Heart left ventricle (tissue), 16 donors: ENCODE measurements at places on chromosomes 6 and 20. TPM values are rescaled to one million over a fixed set of nuclear protein-coding genes. Genes with fewer than 3 reads are reported as not detected.

The FAM210B gene
- total RNA-seq: 57.2 TPM

The UBE2C gene
- 16.9 TPM for total RNA-seq

The SNRPB gene
- 60.4 TPM for total RNA-seq

The RANBP9 gene
- 39.7 TPM for total RNA-seq

The KIAA1755 gene
- total RNA-seq: 5.2 TPM

The POU5F1 gene
- total RNA-seq: 1.3 TPM

The CD93 gene
- total RNA-seq: 45.8 TPM

The WFDC10B gene
- total RNA-seq: not detected

The MDFI gene
- total RNA-seq: 2.4 TPM

The MOG gene
- total RNA-seq: 6.8 TPM

The MCM3 gene
- 32.1 TPM for total RNA-seq

The MEI4 gene
- total RNA-seq: 0.36 TPM

DNA sequence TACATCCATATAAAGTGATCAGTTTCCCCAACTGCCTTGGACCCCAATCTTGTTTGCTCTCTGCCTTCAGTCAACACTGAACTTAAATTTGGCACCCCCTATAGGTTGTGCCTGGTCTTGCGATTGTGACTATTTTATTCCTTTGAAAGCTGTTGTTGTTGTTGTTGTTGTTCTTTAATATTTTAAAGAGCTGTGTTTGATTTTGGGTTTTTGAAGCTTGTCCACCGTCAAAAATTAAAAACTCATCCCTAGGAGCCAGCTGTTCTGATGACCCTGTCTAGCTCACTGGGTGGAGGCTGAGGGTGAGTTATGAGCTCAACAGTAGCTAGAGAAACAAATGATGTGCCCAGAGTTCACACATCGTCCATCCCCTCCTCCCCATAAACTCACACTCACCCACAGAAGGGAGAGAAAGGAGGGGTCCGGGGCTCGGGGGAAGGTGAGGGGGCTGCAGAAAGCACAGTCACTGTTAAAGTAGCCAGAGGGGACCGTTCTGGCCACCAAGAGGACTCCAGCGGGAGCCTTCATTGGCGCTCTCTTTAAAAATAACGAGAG is 4.0 kb downstream of the SIM1 start:
- peaks cover 14% of the 10 kb centered on the region for H3K4me1 ChIP-seq
- H3K27me3 ChIP-seq: peaks cover 100% of the 10 kb centered on the region
- no peak overlapping the region for H3K27ac ChIP-seq

GRCh38 chr6:17716221-17716620 is 9.5 kb upstream of the NUP153 start:
- no peaks in the 10 kb centered on the region for H3K36me3 ChIP-seq
- no peak overlapping the region for H3K4me3 ChIP-seq
- H3K27me3 ChIP-seq: no peaks in the 10 kb centered on the region

GRCh38 chr6:169786349-169786748 is 34.9 kb downstream of the ERMARD start:
- H3K27ac ChIP-seq: no peak overlapping the region
- no peak for DNase-seq
- peaks cover 4% of the 10 kb centered on the region for H3K4me1 ChIP-seq
- no peak overlapping the region for H3K4me3 ChIP-seq

DNA sequence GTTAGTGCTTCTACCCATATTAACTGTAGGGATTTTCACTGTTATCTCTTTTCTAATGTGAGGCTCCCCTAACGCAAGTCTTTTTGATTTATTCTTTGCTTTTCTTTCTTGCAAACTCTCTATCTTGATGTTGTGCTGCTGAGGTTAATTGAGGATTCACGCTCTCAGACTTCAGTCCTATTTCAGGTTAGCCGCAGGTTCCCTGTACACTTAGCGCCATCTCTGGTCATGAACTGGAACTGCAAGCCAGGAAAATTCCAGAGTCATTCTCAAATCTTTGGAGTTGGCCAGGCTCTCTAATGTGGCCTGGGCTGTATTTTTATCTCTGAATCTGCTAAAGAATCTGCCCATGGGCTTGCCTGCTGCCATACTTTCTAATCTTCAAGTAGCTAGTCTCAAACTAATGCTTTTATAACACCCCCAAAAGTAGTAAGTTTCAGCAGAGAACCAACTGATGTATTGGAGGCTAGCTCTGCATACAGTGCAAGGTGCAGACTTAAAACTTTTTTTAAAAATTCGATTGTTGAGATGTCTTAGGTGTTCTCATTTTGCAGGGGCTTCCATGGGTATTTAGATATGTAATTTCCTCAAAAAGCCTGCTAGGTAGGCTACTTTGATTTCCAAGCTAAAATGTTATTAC is 91.1 kb upstream of the OPRM1 start:
- H3K4me1 ChIP-seq: no peaks in the 10 kb centered on the region
- H3K36me3 ChIP-seq: no peaks in the 10 kb centered on the region
- no peak overlapping the region for H3K27ac ChIP-seq
- no peak overlapping the region for H3K4me3 ChIP-seq
- DNase-seq: no peak
- no peaks in the 10 kb centered on the region for H3K27me3 ChIP-seq

GRCh38 chr6:45003387-45003786 is 324.7 kb upstream of the RUNX2 start:
- no peak overlapping the region for H3K4me3 ChIP-seq
- H3K4me1 ChIP-seq: no peaks in the 10 kb centered on the region
- H3K27me3 ChIP-seq: no peaks in the 10 kb centered on the region
- no peaks in the 10 kb centered on the region for H3K36me3 ChIP-seq
- H3K27ac ChIP-seq: no peak overlapping the region

- H3K27ac ChIP-seq: no peak overlapping the region
- H3K4me3 ChIP-seq: no peak overlapping the region
- H3K4me1 ChIP-seq: no peaks in the 10 kb centered on the region
- no peak for DNase-seq
- H3K36me3 ChIP-seq: no peaks in the 10 kb centered on the region
- H3K27me3 ChIP-seq: no peaks in the 10 kb centered on the region
Measured at GRCh38 chr6:148580442-148580841, 166.4 kb upstream of the UST start.

DNA sequence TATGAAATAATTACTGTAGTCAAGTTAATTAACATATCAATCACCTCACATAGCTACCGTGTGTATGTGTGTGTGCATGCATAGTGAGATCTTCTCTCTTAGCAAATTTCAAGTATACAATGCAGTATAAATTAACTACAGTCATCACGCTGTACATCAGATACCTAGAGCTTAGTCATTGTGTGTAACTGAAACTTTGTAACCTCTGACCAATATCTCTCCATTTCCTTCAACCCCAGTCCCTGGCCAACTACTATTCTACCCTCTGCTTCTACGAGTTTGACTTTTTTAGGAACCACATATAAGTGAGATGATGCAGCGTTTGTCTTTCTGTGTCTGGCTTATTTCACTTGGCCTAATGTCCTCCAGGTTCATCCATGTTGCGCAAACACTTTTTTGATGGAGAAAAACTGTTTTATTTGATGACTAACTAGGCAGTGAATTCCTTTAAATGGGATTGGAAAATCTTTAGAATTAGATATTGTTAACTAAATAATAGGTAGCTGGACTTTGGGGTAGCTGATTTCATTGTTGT is 459.5 kb downstream of the DHX35 start:
- H3K27me3 ChIP-seq: no peaks in the 10 kb centered on the region
- no peaks in the 10 kb centered on the region for H3K4me1 ChIP-seq
- H3K4me3 ChIP-seq: no peak overlapping the region
- no peak for DNase-seq
- no peak overlapping the region for H3K27ac ChIP-seq

- H3K4me1 ChIP-seq: no peaks in the 10 kb centered on the region
- H3K27me3 ChIP-seq: peaks cover 4% of the 10 kb centered on the region
- H3K27ac ChIP-seq: no peak overlapping the region
- no peaks in the 10 kb centered on the region for H3K36me3 ChIP-seq
Measured at GRCh38 chr6:10140136-10140535, 274.7 kb downstream of the TFAP2A start.

DNA sequence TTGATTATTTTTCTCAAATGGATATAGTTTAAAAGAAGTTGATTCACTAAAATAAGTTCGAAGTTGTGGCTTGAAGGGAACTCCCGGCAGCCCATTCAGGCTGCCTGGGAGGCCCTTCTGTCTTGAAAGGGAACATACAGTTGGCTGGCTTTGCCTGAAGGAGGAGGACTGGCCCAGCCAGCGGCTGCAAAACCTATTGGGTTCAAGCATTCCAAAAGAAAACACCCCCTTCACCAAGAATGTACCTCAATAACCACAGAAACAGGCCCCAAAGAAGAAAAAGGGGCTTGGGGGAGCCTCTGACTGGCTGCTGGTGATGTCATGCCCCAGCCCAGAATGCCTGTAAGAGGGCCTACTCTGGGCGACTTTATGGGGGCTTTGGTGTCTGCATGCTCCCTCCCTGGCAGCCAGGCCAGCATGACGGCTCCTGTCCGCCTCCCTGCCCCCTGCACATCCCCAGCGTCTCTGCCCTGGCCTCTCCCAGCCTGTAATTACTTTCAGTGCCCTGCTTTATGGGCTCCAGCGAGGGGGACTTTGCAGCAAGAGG is 36.5 kb downstream of the MAFB start:
- no peak overlapping the region for H3K27ac ChIP-seq
- no peak overlapping the region for H3K4me3 ChIP-seq
- DNase-seq: no peak
- no peaks in the 10 kb centered on the region for H3K27me3 ChIP-seq
- H3K36me3 ChIP-seq: no peaks in the 10 kb centered on the region

GRCh38 chr6:144134737-144135136 is 15.6 kb upstream of the STX11 start:
- no peak overlapping the region for H3K27ac ChIP-seq
- no peaks in the 10 kb centered on the region for H3K27me3 ChIP-seq
- no peak for DNase-seq
- no peaks in the 10 kb centered on the region for H3K36me3 ChIP-seq
- no peak overlapping the region for H3K4me3 ChIP-seq

DNA sequence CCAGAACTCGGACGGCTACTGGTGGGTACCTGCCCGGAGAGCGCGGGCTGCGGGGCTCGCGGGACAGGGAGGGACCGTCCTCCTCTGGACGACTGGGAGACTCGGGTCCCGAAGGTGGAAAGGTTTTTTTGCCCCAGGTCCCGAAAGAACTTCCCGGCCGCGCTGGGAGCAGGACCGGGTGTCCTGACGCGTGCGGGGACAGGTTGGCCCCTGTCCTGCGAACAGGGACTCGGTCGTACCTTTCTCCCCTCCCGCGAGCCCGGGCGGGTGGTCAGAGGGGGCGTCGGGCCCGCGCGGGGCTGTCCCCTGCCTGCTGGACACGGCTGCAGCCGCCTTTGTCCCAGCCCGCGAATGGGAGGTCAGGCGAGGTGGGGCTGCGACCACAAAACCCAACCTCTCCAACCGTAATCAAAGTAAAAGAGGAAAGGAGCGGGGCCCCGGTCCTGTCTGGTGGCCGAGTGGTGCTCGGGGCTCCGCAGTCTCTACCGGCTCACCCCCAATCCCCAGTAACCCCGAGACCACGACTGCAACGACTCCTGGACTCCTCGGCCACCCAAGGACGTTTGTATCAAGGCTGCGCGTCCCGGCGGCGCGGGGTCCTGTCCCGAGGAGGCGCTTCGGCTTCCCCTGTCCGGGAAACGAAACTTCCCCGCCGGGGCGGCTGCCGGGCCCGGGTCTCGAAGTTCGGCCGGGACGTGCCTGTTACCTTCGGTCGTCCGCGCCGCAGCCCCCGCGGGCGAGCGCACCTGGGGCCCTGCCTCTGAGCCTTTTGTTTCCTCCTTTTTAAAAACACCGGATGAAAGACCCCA is 798 bp downstream of the DSP start:
- H3K36me3 ChIP-seq: no peaks in the 10 kb centered on the region
- H3K27me3 ChIP-seq: peaks cover 35% of the 10 kb centered on the region
- H3K4me3 ChIP-seq: peak overlapping the region; percentile 67
- H3K4me1 ChIP-seq: peaks cover 4% of the 10 kb centered on the region
- H3K27ac ChIP-seq: peak overlapping the region; percentile 97

GRCh38 chr6:139323511-139324300 is 31.9 kb upstream of the TXLNB start:
- H3K36me3 ChIP-seq: no peaks in the 10 kb centered on the region
- H3K4me3 ChIP-seq: no peak overlapping the region
- peak; percentile 76 for DNase-seq
- peak overlapping the region; percentile 59 for H3K27ac ChIP-seq
- peaks cover 18% of the 10 kb centered on the region for H3K4me1 ChIP-seq

- no peaks in the 10 kb centered on the region for H3K27me3 ChIP-seq
- no peaks in the 10 kb centered on the region for H3K36me3 ChIP-seq
- H3K4me3 ChIP-seq: no peak overlapping the region
- no peaks in the 10 kb centered on the region for H3K4me1 ChIP-seq
- DNase-seq: no peak
Measured at GRCh38 chr6:113458368-113459010, 398.7 kb upstream of the MARCKS start.

DNA sequence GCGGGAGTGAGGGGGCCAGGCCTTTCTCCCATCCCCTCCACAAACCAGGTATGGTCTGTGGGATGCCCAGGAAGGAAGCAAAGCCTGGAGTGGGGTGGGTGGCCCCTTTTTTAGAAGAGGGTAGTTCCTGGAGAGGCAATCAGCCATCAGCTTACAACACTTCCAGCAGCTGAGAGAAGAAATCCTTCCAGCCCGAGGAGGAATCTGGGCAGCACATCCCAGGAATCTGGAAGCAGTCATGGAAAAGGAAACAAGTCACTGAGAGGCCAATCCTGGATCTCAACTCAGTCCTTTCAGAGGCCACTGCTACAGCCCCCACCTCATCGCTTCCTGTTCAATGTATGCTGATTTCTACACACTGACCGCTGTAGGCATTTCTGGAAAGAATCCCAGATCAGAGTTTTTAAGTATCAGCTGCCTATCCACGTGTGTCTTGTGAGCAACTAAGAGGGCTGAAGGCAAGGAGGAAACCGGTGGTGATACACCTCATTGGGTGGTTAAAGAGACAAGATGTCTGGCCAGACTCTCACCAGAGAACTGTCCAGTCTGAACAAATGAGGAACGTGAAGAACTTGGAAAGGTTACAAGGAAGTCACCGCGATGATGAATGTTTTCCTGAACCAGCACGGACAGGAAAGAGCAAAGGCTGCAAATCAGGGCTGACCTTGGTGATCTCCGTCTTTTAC is 92.9 kb upstream of the SHLD1 start:
- peak; percentile 32 for DNase-seq
- H3K36me3 ChIP-seq: no peaks in the 10 kb centered on the region
- H3K4me1 ChIP-seq: peaks cover 30% of the 10 kb centered on the region
- H3K4me3 ChIP-seq: no peak overlapping the region

DNA sequence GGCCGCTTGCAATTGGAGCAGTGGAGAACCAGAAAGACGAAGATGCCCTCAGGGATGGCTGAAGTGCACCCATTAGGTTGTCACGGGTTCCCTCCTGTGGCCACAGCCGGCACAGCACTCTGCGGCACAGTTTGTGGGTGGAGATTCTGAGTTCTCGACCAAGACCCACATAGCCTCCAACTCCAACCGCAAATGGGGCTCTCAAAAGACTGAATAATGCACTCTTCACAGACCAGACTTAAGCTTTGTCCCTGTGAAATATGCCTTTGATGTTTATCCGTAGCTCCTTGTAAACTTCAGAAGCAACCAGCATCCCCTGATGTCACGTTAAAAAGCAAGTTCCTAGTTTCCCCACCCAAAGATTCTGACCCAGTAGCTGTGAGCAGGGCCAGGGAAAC is 934 bp upstream of the CST9 start:
- no peak overlapping the region for H3K4me3 ChIP-seq
- no peaks in the 10 kb centered on the region for H3K27me3 ChIP-seq
- peak; percentile 88 for DNase-seq
- peaks cover 2% of the 10 kb centered on the region for H3K4me1 ChIP-seq
- no peaks in the 10 kb centered on the region for H3K36me3 ChIP-seq
